Mononuclear cell (primary cell): ENCODE measurements at places on chromosomes 3 and 15. TPM values are rescaled to one million over a fixed set of nuclear protein-coding genes. Genes with fewer than 3 reads are reported as not detected.

IL20RB gene
- 0.94 TPM for total RNA-seq

GNAT1 gene
- total RNA-seq: not detected

HRG gene
- total RNA-seq: not detected

CAMP gene
- total RNA-seq: not detected

C3orf20 gene
- total RNA-seq: 0.21 TPM

CHRD gene
- total RNA-seq: 0.31 TPM

CLDN1 gene
- total RNA-seq: 0.10 TPM

SCN11A gene
- total RNA-seq: under 0.01 TPM

CHST13 gene
- total RNA-seq: 1.5 TPM
